ENCODE measurements at places on chromosomes 11 and 22.

- DNase-seq: no peak
These were observed 4.8 kb upstream of the SLC3A2 start for GRCh38 chr11:62875698-62876478.

GRCh38 chr11:30859669-30860068, 273.5 kb upstream of the MPPED2 start:
- no peak for DNase-seq

- no peak for DNase-seq
These were observed 10.7 kb downstream of the KCNJ5 start for GRCh38 chr11:128901653-128902514.

DNA sequence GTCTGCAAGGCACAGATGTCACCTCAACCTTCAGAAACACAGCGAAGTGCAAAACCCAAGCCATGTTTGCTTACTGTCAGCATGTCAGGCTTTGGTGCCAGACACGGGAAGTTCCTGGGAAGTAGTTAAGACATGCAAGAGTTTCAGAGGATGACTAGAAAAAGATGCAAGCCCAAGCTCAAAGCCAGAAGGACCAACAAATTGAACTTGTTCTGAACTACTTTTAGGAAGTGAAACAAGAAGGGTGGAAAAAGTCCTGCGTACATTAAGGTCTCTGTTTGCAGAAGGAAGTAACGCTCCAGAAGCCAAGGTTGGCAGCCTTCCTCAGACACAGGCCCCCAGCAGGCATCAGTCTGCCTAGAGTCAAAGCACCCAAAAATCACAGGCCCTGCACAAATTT, 2.6 kb downstream of the AP1B1 start:
- DNase-seq: peak; percentile 2

DNA sequence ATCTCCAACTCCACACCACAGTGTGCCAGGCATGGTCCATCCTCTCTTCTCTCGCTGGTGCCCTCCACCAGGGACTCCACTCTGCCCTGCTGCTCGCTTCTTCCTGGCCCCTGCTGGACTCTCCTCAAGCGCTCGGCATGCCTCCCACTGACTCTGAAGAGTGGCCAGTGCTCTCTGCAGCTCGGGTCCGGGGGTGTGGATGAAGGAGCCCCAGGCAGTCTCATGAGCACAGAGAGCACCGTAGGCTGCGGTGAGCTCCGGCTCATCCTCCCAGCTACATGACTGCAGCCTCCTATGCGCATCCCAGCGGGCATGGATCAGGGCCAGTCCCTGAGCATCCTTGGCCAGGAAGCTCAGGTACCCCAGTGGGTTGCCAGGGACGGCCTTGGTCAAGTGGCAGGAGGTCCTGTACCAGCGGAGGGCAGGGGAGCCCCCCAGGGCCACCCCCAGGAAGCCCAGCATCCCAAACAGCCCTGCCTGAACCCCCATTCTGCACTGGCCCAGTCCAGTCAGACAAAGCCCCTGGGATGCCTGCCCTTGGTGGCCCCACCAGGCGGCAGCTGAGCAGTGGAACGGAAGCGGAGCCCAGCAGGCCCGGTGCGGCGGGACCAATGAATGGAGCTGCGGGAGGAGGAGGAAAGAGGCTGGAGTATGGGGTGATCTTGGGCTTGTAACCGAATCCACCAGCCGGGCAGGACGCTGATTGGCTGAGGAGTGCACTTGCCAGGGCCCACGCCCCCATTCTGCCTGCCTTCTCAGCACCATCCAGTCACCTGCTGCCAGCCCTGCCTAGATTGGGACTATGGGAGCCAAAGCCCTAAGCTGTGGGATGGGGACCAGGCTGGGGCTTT, at the start of gene PLA2G3:
Gene PLA2G3 (minus strand): TSS at position 643 of the 851 bp plus-strand sequence. CDS start 154 bp downstream, at position 489.
- no peak for DNase-seq

- peak; percentile 84 for DNase-seq
These were observed 56.2 kb downstream of the KCNJ4 start for GRCh38 chr22:38398609-38399461.

DNA sequence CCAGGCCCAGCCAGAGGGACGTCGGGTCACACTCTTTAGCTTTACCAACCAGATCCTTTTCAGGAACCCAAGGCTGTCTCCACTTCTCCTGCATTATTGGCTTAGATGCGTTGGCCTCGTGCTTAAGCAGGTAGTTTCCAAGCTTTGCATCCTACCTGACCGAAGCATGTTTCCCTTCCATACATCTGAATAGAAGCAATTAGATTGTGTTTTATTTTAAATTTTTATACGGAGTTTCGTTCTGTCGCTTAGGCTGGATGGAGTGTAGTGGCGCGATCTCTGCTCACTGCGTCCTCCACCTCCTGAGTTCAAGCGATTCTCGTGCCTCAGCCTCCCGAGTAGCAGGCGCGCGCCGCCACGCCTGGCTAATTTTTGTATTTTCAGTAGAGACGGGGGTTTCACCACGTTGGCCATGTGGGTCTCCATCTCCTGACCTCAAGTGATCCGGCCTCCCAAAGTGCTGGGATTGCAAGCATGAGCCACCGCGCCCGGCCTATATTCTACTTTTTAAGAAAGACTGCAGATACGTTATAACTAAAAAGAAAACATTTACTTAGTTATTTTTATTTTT, 677 bp downstream of the DYNC2H1 start:
- no peak for DNase-seq

- DNase-seq: no peak
These were observed 263.0 kb downstream of the OPCML start for GRCh38 chr11:133269267-133269666.

- no peak for DNase-seq
These were observed 13.1 kb upstream of the EXPH5 start for GRCh38 chr11:108606495-108607160.

DNA sequence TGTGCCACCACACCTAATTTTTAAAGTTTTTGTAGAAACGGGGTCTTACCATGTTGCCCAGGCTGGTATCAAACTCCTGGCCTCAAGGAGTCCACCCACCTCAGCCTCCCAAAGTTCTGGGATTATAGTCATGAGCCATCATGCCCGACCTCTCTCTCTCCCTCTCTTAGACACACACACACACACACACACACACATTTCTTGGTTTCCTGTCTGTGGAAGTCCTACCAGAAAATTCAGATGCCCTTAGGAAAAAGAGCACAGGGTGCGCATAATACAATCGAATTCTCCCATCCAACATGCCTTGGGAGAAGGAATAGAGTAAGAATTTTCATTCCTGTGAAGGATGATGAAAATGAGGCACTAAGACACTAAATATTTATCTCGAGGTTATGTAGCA, 10.4 kb downstream of the MICAL3 start:
- no peak for DNase-seq

GRCh38 chr22:40634119-40634903, 2.2 kb downstream of the MRTFA start:
- DNase-seq: no peak

DNA sequence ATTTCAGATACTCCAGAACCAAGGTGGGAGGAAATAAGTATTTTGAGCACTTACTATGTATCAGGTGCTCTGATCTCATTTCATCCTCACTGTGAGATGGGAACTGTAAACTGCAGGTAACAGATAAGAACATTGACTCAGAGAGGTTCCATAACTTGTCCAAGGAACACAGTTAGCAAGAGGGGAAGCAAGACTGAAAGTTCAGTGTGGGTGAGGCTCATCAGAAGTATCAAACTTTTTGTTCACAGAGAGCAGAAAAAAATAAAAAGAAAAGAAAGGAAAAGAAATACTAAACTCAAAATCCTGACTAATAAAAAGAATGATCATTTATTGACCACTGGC, 37.1 kb downstream of the RAB30 start:
- no peak for DNase-seq

- DNase-seq: no peak
These were observed 17.1 kb downstream of the PATZ1 start for GRCh38 chr22:31329029-31329428.

- DNase-seq: peak; percentile 79
These were observed 1.2 kb upstream of the ARHGEF12 start for GRCh38 chr11:120334894-120335462.

DNA sequence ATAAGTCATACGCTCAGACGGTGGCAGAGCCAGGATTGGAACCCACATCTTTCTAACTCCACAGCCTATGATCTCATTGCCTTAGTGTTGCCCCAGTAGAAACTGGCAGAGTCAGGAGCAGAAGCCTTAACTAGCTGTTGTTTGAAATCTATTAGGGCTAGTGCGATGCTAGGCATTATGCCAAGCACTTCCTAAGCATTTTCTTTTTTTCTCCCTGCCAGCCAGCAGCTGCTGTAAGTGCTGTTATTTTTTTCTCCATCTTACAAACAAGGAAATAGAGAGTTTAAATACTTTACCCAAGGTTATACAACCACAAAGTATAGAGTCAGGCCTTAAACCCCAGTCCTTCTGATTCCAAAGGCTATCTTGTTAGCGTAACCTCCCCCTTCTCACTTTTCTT, 161.0 kb upstream of the SORL1-AS1 start:
- no peak for DNase-seq

DNA sequence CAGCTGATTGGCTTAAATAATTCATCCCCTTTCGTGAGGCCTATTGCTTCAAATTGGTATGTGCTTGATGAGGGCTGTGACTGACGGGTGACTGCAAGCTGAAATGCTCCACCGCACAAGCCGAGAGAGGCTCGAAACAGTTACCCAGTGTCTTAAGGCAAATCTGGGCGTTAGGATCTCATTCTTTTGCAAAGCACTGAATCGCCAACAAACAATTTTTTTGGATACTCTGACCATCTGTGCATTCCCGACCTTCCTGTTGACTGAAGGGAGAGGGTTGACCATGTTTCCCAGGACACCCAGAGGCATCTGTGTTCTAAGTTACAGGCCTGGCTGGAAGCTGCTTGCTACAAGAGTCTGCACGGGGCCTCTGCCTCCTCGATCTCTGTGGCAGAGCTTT, 32.1 kb downstream of the CACNG2 start:
- no peak for DNase-seq

DNA sequence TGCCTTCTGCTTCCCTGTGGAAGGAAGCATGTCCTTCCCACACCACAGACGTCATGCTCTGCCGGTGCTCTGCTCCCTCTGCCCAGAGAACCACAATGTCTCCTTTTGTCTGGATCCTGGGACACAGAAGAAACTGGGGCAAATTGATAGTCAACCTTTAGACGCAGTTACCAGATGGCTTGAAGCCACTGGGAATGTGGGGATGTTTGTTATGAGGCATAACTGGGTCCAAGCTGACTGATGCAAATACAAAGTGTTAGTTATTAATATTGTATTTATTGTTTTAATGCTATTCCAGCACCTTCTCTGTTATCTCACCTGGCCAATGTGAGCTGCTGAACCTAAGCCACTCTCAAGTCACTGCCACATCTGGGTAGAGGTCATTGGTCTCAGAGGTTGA, 322.2 kb downstream of the SHANK2 start:
- no peak for DNase-seq

DNA sequence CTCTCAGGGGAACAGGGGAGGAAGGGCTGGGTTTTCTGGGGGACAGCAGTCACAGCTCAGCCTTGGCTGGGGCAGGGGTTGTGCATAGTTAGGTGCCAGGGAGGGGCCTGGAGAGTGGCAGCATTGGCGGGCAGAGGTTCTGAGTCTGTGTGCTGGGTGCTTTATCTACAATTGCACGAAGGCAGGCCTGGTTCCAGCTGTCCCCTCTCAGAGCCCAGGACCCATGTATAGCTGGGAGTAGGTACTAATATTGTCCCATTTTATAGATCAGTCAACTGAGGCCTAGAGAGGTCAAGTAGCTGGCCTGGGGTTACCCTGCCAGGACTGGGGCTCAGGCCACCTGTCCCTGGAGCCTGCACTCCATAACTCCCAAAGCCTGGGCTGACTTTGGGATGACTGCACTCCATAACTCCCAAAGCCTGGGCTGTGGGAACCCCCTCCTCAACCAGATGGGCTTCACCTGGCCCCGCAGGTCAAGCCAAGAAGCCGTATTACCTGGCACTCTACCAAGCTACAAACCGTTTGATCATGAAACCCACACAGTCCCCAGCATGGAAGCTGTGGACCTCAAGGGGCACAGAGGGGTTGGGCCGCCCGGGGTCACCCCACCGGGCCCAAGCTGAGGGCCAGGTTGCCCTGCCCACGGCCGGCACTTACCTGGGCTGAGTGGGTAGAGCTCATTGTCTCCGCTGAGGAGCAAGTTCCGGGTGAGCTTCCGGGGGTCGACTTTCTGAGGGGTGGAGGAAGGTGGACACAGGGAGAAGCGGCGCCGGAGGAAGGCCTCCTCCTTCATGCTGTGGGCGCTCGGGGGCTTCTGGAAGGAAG, 36.5 kb downstream of the OSBPL5 start:
- no peak for DNase-seq

DNA sequence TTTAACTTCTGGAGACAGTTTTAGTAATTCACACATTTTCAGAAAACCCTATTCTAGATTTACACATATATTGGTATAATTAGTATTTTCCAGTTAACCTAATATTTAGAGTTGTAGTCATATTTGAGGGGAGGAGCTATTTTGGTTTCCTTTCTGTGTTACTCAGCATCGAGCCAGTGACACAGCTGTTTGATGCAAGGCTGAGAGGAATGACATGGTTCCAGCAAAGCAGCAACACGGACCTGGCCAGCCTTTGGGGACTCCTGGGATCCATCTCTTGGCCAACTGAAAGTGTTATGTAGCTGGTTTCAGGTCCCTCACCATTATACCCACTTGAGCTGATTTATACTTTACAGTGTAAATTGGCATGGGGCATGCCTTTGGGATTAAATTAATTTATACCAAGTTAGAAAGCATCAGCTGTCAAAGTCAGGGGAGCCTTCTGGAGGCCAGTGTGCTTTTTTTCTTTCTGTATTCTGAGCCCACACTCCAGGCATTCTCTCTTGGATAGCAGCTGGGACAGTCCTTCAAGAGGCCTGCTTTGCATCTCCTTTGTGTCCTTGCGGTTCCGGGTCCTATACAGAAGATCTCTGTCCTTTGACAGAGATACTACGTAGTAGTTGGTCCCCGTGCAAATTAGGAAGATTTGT, 91.3 kb upstream of the SLC25A18 start:
- DNase-seq: no peak

- DNase-seq: no peak
These were observed 40.5 kb upstream of the OR9Q1 start for GRCh38 chr11:57983191-57983590.

- no peak for DNase-seq
These were observed at the start of gene INSC for GRCh38 chr11:15114501-15115475. INSC (plus strand) TSS chr11:15114923; CDS start chr11:15149175, 34,252 bp downstream.

- DNase-seq: no peak
These were observed 3.3 kb downstream of the SPATA19 start for GRCh38 chr11:133842053-133842452.

GRCh38 chr11:4539603-4540219, 5.3 kb upstream of the OR52M1 start:
- DNase-seq: peak; percentile 35

DNA sequence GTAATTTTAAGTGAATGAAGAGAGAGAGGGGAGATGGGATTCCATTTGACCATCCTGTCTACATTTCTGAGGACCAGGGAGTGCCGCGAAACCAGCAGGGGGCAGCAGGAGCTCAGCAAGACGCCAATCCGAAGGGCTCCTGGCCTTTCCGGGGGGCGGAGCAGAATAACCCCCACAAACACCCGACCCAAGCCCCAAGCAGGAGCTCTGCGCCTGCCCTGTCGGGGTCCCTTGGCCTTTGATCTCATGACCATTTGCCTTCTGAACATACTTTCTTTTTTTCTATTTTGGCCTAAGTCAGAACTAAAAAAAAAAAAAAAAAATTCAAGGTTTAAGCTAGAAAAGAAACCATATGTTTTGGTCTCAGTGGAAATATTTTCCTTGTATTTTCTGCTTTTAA, 21.9 kb upstream of the SCN2B start:
- peak; percentile 81 for DNase-seq
